ENCODE measurements at places on chromosomes 6 and 20.

DNA sequence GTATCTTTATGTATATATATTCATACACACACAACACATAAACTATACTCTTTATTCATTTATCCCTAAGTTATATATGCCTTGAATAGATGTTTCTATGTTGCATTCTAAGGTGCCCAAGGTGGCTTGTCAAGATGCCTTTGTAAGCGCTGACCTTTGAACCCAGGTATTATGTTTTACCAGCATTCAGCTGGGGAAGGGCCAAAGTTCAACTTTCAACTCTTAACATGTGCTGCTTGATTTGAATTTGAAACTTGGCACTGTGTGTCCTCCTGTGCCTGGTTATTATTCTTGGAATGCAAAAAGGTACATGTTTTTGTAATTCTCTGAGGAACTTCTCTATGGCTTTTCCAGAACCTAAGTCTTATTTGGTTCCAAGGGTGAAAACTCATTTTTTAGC is 146.5 kb downstream of the EDN1 start:
- no peak for DNase-seq

- no peak for DNase-seq
These were observed 48.7 kb upstream of the HEY2 start for GRCh38 chr6:125700581-125701353.

DNA sequence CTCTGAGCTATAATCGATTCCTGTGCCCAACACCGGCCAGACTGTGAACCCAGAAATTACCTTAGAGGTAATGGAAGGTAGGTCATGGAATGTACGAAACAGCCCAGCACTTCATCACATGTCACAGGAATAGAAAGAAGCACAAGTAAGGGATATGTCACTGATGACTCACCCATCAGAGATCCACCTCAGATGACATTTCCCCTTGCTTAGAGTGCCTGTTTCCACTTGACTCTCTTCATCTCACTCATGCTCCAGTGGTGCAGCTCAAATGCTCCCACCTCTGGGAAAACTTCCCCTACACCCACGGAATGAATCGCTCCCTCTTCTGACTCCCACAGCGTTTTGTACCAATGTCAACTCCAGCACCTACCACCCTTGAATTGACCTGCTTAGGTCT is 381.6 kb upstream of the CNR1 start:
- no peak for DNase-seq

GRCh38 chr6:161356167-161356854 is 82.5 kb upstream of the AGPAT4 start:
- no peak for DNase-seq

GRCh38 chr6:70175770-70176169 is 127.1 kb downstream of the COL9A1 start:
- DNase-seq, result no peak

Measured in AML-193 (cell line).